ENCODE measurements at places on chromosomes 12 and 14.

DNA sequence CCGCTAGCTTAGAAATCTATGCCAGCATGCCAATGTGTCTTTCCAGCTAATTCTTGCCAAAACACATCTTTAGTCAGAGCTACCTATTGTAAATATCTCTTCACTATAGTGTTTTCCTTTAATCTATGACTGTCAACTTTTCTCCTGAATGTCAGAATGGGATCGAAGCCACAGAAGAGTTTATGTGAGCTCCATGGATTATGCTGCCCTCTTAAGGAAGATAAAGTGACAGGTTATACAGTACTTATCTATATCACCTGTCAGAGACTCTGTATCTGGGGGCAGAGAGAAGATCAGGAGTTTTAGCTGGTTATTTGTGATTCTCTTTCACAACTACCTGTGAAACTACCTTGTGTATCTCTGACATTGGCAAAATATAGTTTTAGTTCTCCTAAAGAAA lies 204.3 kb upstream of the SEL1L start:
- no peak for DNase-seq

DNA sequence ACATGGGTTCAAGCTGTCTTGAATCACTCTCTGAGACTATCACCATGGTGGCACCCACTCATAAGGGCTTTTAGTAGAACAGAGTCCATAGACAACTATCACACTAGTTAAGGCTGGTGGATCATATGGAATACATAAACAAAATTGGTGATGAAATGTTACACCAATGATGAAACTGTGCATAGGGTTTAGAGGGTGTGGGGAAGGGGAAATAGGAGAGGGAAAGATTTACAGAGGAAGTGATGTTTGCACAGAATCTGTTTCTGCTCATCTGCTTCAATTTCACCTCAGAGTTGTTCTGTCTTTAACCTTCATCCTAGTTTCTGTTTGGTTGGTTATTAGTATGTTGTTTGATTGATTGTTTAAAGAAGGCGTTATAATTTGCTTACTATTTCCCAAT lies 2.4 kb upstream of the RXYLT1 start:
- DNase-seq, result no peak

DNA sequence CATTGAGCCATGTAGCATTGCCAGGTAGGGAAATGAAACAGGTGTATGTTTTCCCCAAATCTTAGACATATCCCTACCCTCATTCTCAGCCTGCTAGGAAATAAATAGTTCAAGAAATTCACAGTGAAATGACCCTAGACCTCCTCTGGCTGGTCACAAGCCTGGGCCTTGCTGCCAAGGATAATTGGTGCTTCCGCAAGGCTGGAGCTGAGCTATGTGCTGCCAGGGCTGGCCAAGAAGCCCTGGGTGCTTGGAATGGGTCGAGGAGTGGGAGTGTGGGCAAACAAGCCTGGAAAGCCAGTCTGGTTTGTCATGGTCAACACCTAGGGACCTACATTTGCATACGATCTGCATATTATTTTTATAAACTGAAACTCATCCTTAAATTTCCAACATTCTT lies 31.3 kb upstream of the SLC10A1 start:
- no peak for DNase-seq

GRCh38 chr14:102982852-102983470 lies 60.5 kb downstream of the AMN start:
- no peak for DNase-seq

DNA sequence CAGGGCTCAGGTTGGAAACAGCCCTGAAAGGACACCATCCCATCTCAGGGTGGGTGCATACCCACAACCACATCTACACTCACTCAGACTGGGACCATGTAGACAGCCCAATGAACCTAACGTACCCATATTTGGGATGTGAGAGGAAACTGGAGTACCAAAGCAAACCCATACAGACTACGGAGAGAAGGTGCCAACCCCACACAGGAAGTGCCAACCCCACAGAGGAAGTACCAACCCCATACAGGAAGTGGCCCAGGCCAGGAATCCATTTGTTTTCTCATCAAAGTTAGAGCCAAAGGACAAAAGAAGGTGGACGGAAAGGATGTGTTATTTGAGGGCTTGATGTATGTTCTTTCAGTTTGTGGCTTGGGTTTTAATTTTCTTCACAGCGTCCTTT lies 19.5 kb upstream of the SPIC start:
- DNase-seq, result no peak

DNA sequence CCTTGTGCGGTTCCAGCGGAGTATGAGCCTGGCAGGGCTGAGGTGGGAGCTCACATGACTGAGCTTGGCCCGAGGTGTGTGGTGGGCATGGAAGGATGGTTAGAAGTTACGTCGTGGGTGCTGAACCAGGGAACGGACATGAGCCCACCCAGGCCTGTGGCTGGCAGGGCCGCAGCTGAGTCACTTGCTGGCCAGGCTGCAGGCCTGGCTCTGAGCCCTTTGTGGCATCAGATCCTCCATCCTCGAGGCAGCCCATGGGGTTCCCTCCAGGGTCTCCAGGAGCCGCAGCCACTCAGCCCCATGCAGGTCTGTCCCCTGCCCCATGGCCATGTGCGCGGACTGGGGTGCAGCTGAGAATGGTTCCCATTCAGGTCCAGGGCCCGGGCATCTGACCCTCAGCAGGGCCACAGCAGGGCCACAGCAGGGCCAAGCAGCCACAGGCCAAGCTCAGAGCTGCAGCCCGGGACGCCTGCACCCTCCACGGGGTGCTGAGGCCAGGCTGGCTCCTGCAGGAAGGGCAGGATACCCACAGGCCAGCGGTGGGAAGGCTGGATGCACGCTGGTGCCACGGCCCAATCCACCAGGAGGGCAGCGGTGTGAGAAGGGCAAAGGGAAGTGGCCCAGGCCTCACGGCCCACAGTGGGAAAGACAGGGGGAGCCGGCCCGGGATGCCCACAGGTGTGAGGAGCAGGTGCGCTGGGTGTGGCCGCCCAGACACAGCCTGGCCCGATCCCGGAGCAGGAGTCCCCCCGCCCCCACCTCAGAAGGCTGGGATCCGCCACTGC lies 26.3 kb upstream of the ULK1 start:
- DNase-seq, result no peak

Data from activated T-helper 9 cell treated with anti-CD3 and anti-CD28 coated beads, Interleukin-2, amount 50 U/mL, for 16 hours (primary cell).